ENCODE measurements at places on chromosomes 6 and 20. TPM values are rescaled to one million over a fixed set of nuclear protein-coding genes. Genes with fewer than 3 reads are reported as not detected.

- no peak for ATAC-seq
These were observed 1.3 kb downstream of the FLOT1 start for GRCh38 chr6:30741063-30741779.

The MBOAT1 gene
- total RNA-seq, result 2.6 TPM

The TAPBP gene
- total RNA-seq, result 136 TPM

DNA sequence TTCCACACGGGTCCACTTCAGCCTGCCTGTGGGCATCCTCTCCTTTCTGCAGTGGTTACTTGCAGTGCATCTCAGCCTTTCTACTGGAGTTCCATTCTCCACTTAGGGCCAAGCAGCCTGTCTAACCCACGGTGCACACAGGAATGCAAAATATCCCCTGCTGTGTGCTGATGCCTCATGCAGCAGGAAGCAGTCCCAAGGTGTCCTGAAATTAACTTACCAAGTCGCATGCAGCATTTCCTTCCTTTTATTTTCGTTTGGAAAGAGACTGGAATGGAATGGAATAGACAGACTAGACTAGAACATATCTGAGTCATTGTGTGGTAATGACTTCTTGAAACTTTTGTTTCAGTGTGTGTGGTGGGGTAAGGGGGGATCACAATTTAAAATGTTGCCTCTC lies 25.9 kb upstream of the FOXQ1 start:
- ATAC-seq, result no peak

DNA sequence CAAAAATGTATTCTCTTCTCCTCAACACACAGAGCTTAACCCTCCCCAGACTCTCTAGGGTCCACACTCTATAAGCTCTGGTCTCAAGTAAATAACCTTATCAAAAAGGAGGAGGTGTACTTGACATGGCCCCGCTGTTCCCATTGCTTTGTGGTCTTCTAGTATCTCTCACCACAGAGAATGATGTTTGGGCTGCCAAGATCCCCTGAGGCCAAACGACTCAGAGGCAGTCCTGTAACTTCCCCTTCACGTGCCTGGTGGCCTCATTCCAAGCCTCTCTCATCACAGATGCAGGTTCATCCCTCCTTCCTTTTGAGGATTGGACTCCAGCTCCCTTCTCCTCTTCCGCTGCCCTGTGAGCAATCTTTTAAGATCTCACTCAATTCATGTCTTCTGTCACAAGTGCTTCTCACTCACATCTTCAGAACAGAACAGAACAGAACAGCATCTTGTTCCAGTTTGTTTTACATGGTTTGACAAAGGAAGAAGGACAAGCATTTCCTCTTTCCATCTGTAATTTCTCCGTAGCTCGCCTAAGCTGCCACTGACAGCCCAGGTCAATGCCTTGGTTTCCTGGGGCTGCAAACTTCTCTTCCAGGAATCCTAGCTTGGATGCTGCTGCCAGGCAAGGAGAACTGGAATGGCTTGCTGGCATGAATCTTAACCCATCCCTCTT lies 541.5 kb downstream of the CD83 start:
- ATAC-seq, result no peak

DNA sequence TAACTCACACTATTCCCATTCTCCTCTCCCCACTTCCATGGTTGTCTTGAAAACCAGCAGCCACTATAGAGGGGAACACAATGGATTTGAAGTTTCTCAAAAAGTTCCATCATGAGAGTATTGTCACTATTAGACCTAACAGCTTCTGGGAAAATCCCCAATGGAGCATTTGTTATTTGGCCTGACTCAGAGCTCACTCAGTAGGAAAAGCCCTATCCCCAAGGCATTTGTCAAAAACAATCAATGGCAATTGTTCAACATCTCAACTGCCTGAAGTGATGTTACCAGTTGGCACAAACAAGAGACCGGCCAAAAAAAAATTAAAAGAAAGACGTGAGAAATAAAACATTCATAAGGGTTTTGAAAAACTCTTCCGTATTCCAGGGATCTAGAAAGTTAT lies 98.8 kb downstream of the MYLK4 start:
- no peak for ATAC-seq

The IL20RA gene
- total RNA-seq, result 2.5 TPM

The TRDN gene
- total RNA-seq, result not detected

GRCh38 chr6:39906318-39906761 lies 27.9 kb downstream of the MOCS1 start:
- ATAC-seq, result no peak

The OPRM1 gene
- not detected for total RNA-seq

The CST3 gene
- 1,043 TPM for total RNA-seq

The GPX5 gene
- not detected for total RNA-seq

DNA sequence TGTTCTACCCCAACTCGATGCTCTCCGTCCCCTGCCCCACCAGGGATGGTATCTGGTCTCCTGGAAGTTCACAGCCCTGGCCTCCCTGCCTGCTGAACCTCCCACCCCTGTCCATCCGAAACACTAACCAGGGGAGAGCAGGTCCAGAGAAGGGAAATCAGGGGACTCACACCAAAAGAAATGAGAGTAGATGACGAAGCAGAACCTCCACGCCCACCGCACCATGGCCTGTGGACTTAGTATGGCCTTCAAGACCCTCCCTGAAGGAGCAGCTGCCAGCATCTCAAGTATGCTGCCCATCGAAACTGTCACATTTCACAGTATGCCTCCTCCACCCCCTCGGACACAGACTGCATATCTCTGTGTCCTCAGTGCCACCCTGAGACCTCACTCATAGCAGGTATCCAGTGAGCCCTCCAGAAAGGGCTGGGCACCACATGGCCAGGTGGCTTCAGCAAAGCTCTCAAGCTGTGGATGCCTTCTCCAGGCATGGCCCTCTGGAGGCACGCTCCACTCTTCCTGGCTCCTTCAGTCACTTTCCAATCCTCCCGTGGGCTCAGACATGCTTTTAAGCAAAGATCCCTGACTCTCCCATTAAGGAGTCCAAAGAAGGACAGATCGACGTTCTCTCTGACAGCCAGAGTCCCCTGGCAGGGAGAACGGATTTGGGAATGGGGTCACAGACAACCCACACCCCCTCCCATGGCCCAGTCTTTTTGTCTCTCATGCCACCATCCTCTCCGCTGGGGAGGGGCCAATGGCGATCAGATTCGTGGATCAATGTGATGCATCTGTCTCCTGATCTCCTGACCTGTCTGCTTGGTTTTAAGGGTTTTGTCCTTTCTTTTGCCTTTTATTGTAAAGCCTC lies 158.4 kb downstream of the ANKRD60 start:
- no peak for ATAC-seq

DNA sequence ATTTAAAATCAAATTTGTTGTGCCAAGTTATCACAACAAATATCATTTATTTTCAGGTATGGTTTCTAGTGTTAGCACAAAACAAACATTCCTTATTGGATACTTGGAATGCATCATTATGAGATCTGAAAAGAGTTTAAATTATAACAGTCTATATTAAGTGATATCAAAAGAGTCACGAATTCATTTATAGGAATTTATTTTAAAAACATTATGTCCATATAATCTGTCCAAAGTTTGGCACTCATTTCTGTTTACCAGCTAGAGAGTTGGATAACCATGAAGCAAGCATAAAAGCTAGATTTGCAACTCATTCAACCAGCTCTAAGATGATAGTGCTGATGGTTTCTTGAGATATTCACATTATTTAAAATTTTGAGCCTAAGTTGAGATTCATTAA lies 453.2 kb downstream of the DOK5 start:
- no peak for ATAC-seq

DNA sequence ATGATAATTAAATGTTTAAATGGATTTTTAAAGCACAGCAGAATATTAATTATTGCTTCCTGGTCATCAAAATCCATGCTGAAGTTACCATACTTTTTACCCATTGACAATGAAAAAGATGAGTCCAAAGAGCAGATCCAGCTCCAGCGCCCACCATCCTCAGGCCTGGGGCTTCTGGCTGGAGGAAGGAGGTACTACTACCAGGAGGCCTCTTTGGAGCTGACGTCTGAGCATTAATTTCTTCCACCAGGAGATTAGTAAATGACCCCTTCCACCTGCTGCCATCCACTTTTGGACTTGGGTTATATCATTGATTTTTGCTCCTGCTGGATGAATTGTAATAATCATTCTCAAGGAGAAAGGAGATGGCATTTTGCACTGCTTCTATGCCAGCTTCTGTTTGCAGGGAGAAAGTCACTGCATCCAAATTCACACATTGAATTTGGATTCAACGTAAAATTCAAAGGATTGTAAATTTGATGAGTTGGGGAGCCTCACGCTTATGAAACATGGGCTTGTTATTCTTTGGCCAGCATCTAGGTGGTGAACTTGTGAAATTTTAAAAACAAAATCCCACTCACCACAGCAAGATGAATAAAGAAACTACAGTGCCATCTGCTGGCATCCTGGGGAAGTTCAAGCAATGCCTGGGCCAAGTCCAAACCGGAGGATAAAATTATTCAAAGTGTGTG lies 121.8 kb downstream of the SASH1 start:
- peak; percentile 75 for ATAC-seq

The BNIP5 gene
- total RNA-seq, result not detected

GRCh38 chr6:72367439-72367838 lies 254.4 kb upstream of the KCNQ5 start:
- ATAC-seq, result no peak

GRCh38 chr6:3209114-3210023 lies 18.1 kb downstream of the TUBB2B start:
- peak; percentile 61 for ATAC-seq

GRCh38 chr6:163190786-163191185 lies 223.7 kb upstream of the QKI start:
- no peak for ATAC-seq

- no peak for ATAC-seq
These were observed 148.5 kb upstream of the ATXN1 start for GRCh38 chr6:16909658-16910360.

The IMPG1 gene
- total RNA-seq, result not detected

DNA sequence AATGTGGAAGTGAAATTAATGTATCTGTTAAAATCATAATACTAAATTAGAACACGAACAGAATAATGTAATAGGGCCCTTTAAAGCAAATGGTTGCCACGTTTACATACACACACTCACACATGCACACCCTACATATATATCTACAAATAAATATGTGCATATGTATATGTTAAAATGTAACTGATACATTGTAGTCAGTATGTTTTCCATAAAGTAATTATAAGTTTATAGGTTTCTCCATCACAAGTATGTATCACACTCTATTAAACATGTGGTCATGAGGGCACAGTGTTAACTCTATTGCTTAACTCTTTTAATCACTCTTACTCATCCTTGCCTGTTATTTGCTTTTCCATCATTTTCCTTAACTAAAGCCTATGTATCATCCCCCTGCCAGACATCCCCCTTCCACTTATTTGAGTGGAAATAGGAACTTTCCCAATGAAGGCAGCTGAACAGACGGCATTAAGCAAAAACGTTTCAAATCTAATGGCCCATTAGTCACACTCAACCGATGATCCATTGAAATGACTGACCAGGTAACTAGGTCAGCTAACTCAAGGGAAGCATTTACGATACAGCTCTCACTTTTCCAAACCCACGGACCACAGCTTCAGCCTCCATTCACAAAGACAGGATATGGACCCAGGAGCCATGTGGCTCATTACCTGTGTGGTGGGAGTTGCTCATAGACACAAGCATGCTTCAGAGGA lies 89.3 kb downstream of the HAO1 start:
- ATAC-seq, result no peak

The SERINC1 gene
- 296 TPM for total RNA-seq

The RSPO3 gene
- total RNA-seq, result 90.6 TPM

GRCh38 chr6:28542440-28543296 lies 17.0 kb downstream of the GPX5 start:
- no peak for ATAC-seq

DNA sequence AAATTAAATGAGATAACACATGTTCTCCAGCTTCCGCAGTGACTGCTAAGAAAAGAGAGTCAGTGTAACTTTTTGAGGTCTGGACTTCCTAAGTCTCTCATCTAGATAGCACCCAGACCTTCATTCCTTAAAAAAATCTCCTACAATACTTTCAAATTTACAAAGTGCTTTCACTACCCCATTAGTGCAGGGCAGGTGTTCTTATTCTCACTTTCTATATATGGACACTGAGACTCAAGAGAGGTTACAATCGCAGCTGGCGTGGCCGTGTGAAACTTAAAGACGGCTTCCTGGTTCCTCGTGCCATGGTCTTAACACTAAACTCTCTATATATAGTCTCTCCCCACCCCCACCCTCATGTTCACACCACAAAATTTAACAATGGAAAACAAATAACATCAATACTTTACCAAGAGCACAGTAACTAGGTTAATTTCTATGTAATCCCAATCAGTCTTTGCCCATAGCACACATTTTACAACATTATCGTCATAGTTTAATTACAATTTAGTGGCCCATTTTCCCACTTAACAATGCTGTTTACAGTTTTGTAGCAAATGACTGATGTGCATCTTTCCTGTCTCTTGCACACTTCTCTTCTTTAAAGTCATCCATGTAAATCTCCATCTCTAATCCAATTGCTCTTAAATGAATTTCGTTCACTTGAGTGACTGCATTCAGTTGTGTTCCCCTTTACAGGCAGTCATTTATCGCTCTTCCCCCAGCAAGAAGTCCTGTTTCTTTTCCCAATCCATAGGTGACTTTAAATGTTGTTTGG lies 78.8 kb upstream of the ARID1B start:
- ATAC-seq, result no peak

DNA sequence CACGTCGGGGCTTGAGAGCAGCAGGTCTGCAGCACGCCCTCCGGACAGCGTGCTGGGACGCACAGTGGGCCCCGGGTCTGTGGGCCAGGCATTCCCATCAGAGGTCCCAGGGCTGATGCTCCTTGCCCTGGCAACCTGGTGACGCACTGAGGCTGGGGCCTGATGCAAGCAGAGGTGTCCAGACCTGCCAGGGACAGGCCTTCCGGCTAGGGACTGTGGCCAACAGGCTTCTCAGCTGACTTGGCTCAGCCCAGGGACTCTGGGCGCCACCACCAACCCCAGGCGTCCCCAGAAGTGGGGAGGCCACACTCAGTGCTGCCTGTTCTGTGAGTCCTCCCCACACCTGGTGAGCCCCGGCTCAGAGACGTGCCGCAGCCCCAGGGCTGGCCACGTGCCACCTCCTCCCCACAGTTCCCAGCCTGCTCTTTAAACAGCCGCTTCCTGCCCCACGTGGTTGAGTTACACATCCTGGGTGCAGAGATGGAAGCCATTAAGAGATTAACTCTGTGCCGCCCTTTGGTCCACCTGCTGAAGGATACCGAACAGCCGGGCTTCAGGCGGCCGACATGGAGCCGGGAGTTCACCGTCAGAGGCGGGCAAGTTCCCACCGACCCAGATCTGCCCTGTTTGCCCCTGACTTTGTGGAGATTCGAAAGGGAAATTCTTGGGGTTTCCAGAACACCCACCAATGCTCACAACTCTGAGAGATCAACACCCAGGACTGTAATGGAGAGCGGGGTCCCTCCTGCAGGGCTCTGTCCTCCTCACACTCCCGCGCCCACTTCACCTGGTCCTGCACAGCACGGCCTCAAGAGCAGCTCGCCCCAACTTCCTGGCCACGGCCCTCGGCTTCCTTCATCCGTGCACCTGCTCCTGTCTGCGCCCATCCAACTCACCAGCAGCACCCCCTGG lies 37.6 kb upstream of the ZBP1 start:
- ATAC-seq, result peak; percentile 31

DNA sequence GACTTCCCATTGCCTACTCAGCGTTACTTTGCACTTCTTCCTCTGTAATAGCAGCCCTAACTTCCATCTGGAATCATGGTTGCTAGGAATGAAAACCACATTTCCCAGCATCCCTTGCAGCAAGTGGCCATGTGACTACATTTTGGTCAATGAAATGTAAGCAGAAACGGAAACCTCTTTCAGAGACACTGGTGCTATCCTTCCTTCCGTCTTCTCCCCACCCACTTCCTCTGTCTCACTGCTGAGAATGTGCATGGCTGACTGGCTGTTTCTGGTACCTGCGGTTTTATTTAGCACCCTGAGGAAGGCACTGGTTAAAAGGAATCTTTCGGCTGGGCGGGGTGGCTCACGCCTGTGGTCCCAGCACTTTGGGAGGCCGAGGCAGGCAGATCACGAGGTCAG lies 107.4 kb downstream of the SCML4 start:
- ATAC-seq, result no peak
